ENCODE measurements at places on chromosomes 6 and 20. TPM values are rescaled to one million over a fixed set of nuclear protein-coding genes. Genes with fewer than 3 reads are reported as not detected.

Gene FAM50B
- total RNA-seq = 12.0 TPM

Gene MAS1
- total RNA-seq = under 0.01 TPM

Gene FRK
- total RNA-seq = 1.6 TPM

Gene RBM12
- total RNA-seq = 38.6 TPM

Gene BCAS1
- total RNA-seq = 2.1 TPM

Gene CLPSL2
- not detected for total RNA-seq

Gene TREM2
- 0.52 TPM for total RNA-seq

Gene CALHM4
- not detected for total RNA-seq

Gene AARS2
- 9.9 TPM for total RNA-seq

Gene CDKAL1
- 42.8 TPM for total RNA-seq

Gene ZNF334
- 3.7 TPM for total RNA-seq

Gene ANGPT4
- under 0.01 TPM for total RNA-seq

Gene SNX5
- 95.0 TPM for total RNA-seq

Gene WFDC2
- not detected for total RNA-seq

Gene CTSA
- 23.0 TPM for total RNA-seq

Gene FAM83C
- total RNA-seq = not detected

Gene VSX1
- total RNA-seq = not detected

Gene BIRC7
- total RNA-seq = not detected

Gene TMEM200A
- total RNA-seq = 21.4 TPM

Gene CALHM6
- total RNA-seq = 8.9 TPM

Gene SLC2A10
- 24.0 TPM for total RNA-seq

Gene SIM1
- 1.6 TPM for total RNA-seq

Gene TAGAP
- total RNA-seq = 2.1 TPM

Gene SERAC1
- 6.8 TPM for total RNA-seq

Gene IRF4
- total RNA-seq = 3.1 TPM

Gene LY86
- total RNA-seq = 6.8 TPM

Gene KIAA1755
- 3.7 TPM for total RNA-seq

Gene SIRPG
- under 0.01 TPM for total RNA-seq

Gene TAF4
- 4.2 TPM for total RNA-seq

Gene ARMH2
- total RNA-seq = not detected

Gene FAM229B
- total RNA-seq = 6.3 TPM

Gene BTNL2
- not detected for total RNA-seq

Gene TREM1
- total RNA-seq = under 0.01 TPM

Gene LINC00237
- 0.52 TPM for total RNA-seq

Gene RIPPLY2
- total RNA-seq = 1.6 TPM

Gene MACROD2
- total RNA-seq = 3.1 TPM

Gene TOMM6
- 92.4 TPM for total RNA-seq

Gene HEY2
- total RNA-seq = 7.3 TPM

Gene IP6K3
- 13.6 TPM for total RNA-seq

Gene MYO6
- 3.7 TPM for total RNA-seq

Gene VWA7
- total RNA-seq = 1.0 TPM

Gene MYLK2
- 21.9 TPM for total RNA-seq

Gene SIGLEC1
- total RNA-seq = 2.1 TPM

Gene SYNJ2
- total RNA-seq = 8.4 TPM

Gene POM121L2
- total RNA-seq = not detected

Gene SLC52A3
- not detected for total RNA-seq

Gene GABRR1
- total RNA-seq = 0.52 TPM

Gene BNIP5
- not detected for total RNA-seq

Gene TENT5A
- 28.2 TPM for total RNA-seq

Gene TRIM10
- total RNA-seq = 2.1 TPM

Gene TAF8
- 17.2 TPM for total RNA-seq

All from skeletal muscle tissue (tissue), 5 donors.